ENCODE measurements at places on chromosomes 2 and 18.

DNA sequence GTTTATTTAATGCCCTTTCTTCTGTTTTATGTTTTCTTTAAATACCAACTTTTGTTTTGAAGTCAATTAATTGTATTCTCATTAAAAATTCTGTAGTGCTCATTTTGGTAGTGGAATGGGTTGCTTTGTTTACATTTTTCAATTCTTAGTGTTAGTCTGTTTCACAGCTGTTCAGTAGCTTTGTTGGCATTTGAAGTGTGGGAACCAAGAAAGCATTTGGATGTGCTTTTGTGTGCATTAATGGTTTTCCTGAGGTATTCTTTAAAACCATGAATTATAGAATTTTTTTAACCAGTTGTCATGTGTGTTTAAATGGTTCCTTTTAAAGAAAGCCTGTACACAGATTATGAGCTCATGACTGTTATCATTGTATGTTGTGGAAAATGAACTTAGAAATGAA, 19.7 kb downstream of the MIB1 start:
- no peaks in the 10 kb centered on the region for H3K36me3 ChIP-seq
- no peak overlapping the region for H3K27ac ChIP-seq
- H3K27me3 ChIP-seq, result no peaks in the 10 kb centered on the region
- no peak for DNase-seq
- no peak overlapping the region for H3K4me3 ChIP-seq
- no peaks in the 10 kb centered on the region for H3K4me1 ChIP-seq

DNA sequence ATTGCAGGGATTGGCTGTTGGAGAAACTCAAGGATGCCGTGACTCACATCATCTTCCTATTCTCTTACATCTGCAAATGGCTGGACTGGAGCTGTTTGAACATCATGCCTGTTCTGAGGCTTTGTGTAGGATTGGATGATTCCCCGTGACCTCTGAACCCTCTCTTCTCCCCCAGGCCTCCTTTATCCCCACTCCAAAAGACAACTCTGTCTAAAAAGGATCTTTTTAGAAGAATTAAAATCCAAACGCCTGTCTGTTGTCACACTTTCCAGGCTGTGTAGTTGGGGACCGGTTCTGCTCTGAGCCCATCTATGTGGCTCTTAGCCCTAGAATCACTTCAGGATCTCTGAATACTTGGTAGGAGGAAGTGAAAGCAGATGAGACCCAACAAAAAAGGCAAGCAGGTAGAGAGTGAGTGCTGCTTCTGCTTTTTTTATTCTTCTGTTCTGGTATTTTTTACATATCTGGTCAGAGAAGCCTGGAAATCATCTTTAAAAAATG, 565 bp downstream of the SP140 start:
- H3K27ac ChIP-seq, result no peak overlapping the region
- no peak for DNase-seq
- no peaks in the 10 kb centered on the region for H3K4me1 ChIP-seq
- H3K27me3 ChIP-seq, result no peaks in the 10 kb centered on the region
- H3K36me3 ChIP-seq, result no peaks in the 10 kb centered on the region

- H3K36me3 ChIP-seq, result no peaks in the 10 kb centered on the region
- no peak overlapping the region for H3K27ac ChIP-seq
- no peaks in the 10 kb centered on the region for H3K27me3 ChIP-seq
- no peaks in the 10 kb centered on the region for H3K4me1 ChIP-seq
- no peak for DNase-seq
These were observed 84.2 kb downstream of the SLC8A1 start for GRCh38 chr2:40367652-40368051.

- H3K4me1 ChIP-seq, result no peaks in the 10 kb centered on the region
- no peak overlapping the region for H3K27ac ChIP-seq
- H3K27me3 ChIP-seq, result no peaks in the 10 kb centered on the region
These were observed 30.1 kb upstream of the PNO1 start for GRCh38 chr2:68127358-68128242.

- H3K4me3 ChIP-seq, result no peak overlapping the region
- no peak overlapping the region for H3K27ac ChIP-seq
- no peak for DNase-seq
- no peaks in the 10 kb centered on the region for H3K27me3 ChIP-seq
- H3K4me1 ChIP-seq, result no peaks in the 10 kb centered on the region
These were observed 35.0 kb downstream of the SRSF7 start for GRCh38 chr2:38716185-38716584.

DNA sequence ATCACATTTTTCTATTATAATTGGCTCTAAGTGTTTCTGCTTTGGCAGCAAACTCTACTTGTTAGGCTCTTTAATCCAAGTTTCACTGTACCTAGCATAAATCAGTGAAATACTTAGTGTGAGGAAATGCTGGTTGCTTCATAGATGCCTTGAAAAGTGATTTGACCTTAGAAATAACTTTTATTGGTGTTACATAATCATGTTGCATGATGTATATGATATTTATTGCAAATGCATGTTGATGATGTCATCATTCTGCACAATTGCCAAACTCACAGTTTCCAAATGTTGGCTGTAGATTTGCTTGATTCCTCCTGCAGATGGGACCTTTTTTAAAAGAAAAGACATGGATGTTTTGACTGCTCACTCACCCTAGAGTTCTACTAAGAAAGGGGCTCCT, 137.6 kb upstream of the BCL2L11 start:
- H3K27me3 ChIP-seq, result no peaks in the 10 kb centered on the region
- no peak for DNase-seq
- no peaks in the 10 kb centered on the region for H3K4me1 ChIP-seq
- no peak overlapping the region for H3K27ac ChIP-seq
- no peak overlapping the region for H3K4me3 ChIP-seq
